AG04450 (cell line): ENCODE measurements at places on chromosomes 3 and 15. TPM values are rescaled to one million over a fixed set of nuclear protein-coding genes. Genes with fewer than 3 reads are reported as not detected.

GRCh38 chr15:44264148-44264547 is 24.4 kb upstream of the GOLM2 start:
- no peak for DNase-seq

DNA sequence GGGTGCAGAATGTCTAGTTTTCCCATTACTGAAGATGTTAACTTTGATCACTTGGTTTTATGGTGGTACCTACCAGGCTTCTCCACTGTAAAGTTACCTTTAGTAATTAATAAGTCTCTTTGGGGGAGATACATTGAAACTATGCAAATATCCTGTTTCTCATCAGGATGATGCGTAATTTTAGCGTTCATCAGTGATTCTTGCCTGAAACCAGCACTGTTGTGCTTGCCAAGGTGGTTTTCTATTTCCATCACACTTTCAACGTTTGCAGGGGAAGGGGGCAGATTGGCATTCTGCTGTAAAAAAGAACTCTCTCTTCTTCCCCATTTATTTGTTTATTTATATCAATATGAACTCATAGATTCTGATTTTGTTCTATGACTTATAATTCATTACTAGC is 61.0 kb downstream of the SSR3 start:
- no peak for DNase-seq

DNA sequence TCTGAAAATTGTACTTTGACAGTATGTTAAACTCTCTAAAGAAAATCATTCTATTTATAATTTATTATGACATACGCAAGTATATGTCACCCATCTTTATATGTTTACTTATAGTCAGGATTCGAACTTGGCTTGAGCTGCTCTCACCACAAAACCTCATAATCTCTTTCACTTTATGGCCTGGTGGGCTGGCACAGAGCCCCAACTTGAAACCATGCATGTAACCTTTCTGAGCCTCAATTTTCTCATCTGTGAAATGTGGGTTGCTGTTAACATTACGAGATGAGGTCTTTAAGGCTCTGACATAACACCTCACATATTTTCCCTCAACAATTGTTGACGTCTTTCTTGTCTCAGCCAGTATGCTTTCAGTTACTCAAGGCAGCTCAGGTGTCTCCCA is 69.4 kb upstream of the PFN2 start:
- no peak for DNase-seq

DNA sequence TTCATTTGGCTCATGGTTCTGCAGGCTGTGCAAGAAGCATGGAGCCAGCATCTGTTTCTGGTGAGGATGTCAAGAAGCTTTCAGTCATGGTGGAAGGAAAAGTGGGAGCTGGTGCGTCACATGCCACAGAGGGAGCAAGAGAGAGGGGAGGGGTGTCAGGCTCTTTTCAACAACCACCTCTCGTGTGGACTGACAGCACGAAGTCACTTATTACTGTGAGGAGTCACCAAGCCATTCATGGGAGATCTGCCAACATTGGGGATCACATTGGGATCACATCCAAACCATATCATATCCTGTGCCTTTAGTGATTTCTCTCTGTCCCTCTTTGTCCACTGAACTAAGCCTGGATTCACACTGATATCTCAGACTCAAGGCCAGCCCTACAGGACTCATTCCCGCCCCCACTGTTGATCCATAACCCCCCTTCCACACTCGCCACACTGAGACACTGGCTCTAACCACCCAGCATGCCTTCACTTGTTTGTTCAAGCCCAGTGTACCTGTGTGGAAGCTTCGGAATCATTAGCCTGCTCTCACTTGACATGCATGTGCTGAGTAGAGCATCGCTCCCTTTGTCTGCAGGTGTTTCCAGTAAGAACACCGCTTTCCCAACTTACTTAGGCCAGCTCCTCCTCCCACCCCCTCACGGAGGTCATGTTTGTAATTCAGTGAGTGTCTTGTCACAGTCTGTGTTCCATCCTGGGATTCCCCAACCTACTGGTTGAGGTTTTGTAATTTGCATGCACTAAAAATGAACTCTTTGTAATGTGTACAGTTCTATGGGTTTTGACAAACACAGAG is 132.2 kb downstream of the KLF13 start:
- no peak for DNase-seq

GRCh38 chr3:31755926-31756658 is 223.4 kb downstream of the STT3B start:
- no peak for DNase-seq

GRCh38 chr15:100338971-100339444 is 2.8 kb downstream of the ADAMTS17 start:
- no peak for DNase-seq

GRCh38 chr15:64222573-64223366 is 59.9 kb upstream of the PPIB start:
- no peak for DNase-seq

DNA sequence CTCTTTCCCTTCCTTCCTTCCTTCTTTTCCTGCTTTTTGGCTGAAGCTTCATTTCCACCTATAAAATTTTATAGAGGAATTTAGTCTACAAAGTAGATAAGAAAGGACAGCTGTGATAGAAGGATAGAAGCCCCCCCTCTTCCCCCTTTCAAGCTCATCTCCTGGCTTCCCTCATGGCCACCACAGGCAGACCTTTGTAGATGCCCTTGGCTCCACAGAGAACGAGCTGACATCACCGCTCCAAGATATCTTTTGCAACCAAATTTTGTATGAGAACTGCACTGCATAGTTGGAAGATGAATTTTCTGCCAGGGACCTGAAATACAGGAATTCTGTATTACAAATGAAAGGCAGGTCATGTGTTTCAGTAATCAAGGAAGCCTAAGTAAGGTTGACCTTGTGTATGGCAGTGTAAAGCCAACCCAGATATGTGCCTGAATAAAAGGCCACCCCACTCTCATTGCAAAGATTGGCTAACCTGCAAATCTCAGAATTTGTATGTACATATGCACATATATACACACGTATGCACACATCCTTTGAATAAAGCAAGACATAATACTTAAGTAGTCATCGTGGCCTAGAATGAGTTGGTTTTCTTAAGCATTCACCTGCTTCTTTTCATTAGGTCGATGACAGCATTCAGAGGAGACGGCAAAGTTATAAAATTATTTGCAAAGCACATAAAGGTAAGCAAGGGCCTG is 57.1 kb upstream of the FILIP1L start:
- DNase-seq: no peak

APOD gene
- polyA plus RNA-seq: 0.41 and 0.56 TPM in 2 replicates

DNA sequence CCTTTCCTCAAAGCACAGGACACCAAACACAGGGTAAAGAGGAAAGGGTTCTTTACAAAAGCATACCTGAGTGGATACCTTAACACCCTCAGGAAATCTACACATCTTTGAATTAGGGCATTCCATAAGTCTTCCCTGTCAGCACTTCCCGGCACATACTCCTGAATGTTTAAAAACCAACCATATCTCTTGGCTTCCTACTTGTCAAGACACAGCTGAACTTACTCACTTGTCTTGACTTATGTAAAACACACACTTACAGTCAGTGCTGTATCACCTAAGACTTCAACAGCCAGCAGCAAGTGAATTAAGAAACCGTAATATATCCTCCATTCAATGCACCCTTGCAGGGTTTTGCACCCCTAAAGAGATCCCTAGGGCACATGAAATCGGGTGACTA is 17.5 kb downstream of the IL1RAP start:
- no peak for DNase-seq

- DNase-seq: no peak
Observed at GRCh38 chr3:194397757-194398312, 1.2 kb downstream of the GP5 start.

- no peak for DNase-seq
Observed at GRCh38 chr3:78116874-78117273, 1077.0 kb downstream of the ROBO2 start.

AGBL1 gene
- not detected in 2 replicates for polyA plus RNA-seq

GRCh38 chr15:38562278-38562677 is 2.3 kb downstream of the RASGRP1 start:
- no peak for DNase-seq

DNA sequence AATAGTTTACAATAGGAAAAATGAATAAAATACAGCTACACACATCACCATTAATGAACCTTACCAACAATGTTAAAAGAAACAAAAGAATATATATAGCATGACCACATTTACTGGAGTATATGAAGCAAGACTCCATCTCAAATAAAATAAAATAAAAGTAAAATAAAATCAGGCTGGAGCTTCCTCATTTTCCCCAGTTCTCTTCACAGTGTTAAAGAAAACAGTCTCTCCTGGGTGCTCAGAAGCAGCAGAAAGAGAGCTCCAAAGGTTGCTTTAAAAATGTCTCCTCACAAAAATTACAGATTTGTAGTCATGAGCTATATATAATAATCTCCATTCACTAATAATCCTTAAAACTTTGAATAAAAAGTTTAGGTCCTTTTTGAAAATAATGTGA is 48.8 kb downstream of the PIK3CB start:
- DNase-seq: no peak

FGD5 gene
- polyA plus RNA-seq: not detected in 2 replicates

- DNase-seq: no peak
Observed at GRCh38 chr15:66023311-66023972, 154.2 kb downstream of the RAB11A start.

GRCh38 chr15:71530116-71530515 is 280.2 kb upstream of the NR2E3 start:
- DNase-seq: no peak

GRCh38 chr3:58387650-58388546 is 45.7 kb downstream of the PDHB start:
- DNase-seq: no peak

TRPM1 gene
- not detected in 2 replicates for polyA plus RNA-seq

DNA sequence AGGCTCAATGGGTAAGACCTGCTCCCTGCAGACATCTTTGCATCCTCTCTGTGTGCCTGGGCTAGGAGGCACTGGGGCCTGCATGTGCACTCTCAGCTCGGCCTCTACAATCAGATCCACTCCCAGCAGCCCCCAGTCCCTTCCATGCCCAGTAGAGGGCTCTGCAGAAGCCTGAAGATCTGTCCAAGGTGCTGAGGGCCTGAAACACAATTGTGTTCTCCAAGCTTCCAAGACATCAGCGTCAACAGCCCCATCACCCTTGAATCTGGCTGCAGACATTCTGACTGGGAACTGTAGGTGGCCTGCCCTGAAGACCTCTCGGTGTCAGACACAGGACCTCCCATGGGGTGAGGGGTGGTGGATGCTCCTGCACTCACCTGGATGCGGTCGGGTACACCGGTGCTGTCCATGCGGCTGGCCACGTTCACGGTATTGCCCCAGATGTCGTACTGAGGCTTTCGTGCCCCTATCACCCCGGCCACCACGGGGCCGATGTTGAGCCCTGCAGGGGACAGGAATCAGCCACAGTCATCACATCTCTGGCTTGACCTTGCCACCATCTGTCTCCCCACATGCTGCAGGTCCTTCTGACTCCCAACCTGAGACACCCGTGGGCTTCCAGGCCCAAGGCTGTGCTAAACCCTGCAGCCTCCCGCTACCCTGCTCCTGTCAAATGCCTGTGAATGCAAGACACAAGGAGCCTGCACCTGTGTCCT is 84.7 kb downstream of the SEC22A start:
- DNase-seq: peak; percentile 32

DNA sequence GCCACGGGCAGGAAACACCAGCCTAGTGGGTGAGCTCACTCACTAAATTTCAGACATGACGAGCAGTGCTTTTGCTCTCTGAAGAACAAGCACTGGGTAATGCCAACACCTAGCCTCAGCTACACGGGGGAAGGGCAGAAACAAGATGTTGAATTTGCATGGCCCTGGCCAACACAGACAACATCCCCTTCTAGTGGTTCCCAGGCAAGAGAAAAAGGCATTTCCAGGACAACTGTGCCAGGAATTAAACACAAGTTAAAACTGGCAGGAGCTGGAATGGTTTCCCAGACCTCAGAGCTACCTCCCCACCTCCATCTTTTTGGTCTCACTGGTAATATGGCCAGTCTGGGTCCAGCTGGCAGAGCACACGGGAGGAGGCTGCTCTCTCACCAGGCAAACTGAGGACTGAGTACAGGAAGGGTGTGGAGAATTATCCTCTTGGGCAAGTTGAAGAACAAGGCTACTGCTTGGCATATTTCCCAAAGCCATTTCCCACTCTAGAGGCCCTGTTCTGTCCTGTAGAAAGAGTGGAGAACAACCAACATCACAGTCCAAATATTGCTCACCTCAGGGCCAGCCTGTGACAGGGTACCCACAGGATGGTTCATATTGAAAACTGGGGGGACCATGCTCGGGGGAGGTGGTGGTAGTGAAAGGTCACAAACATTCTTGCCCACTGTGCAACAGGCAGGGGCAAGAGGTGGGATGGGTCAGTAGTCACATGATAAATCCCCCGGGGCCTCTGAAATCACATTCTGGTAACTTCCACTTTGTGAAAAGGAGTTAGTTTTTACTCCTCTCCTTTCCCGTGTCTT is 26.5 kb downstream of the TSPAN3 start:
- DNase-seq: no peak

GRCh38 chr3:100696161-100696560 is 13.1 kb upstream of the TFG start:
- DNase-seq: no peak

GRCh38 chr3:150391161-150391560 is 16.9 kb upstream of the TSC22D2 start:
- no peak for DNase-seq

DNA sequence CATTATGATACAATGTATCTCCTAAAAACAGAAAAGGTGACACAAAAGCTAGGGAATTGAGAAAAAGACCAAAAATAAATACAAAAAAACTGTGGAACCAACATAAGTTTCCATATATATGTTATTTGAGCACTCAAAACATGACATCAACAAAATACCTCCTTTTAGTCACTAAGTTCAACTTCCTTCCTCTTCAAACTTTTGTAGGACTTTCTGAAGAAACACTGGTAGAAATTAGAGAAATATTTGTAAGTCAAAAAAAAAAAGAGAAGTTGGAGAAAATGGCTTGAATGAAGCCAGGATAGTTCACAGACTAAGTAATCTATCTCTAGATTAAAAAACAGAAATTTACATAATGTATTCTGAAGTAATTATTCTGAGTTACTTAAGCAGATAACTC is 208.4 kb upstream of the ALCAM start:
- no peak for DNase-seq
